ENCODE measurements at places on chromosomes 16 and 17.

GRCh38 chr16:8098947-8099512 lies 491.3 kb downstream of the TMEM114 start:
- DNase-seq: no peak

- DNase-seq: no peak
Observed at GRCh38 chr17:48047113-48047740, 932 bp upstream of the NFE2L1 start.

DNA sequence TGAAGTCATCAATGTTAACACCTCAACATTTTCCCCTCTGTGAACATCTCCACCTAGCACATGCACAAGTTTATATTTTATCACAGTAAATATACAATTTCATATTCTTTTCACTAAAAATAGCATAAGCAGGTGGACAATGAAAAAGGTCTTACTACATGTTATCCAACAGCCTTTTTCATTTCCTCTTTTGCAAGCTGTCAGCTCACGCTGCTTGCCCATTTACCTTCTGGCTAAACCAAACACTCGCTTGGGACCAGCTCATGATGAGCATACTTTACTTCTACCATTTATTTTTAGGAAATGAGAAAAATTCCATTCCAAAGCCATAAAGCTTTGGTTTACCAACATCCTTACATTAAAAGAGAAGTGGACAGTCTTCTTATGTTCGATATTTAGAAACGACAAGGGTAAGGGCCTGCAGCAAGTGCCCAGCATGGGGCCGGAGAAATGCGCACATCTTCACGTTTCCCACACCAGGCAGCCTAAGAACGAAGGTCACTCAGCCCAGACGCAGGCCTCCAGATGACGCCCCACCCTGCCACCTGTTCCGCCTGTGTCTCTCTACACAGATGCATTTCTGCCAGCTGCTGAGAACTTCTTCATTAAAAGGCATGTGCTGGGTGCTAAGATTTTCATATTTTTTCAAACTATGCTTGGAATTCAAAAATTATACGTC lies 13.9 kb downstream of the SNN start:
- no peak for DNase-seq

GRCh38 chr16:84117494-84117843 lies 727 bp upstream of the MBTPS1 start:
- DNase-seq: peak; percentile 54

DNA sequence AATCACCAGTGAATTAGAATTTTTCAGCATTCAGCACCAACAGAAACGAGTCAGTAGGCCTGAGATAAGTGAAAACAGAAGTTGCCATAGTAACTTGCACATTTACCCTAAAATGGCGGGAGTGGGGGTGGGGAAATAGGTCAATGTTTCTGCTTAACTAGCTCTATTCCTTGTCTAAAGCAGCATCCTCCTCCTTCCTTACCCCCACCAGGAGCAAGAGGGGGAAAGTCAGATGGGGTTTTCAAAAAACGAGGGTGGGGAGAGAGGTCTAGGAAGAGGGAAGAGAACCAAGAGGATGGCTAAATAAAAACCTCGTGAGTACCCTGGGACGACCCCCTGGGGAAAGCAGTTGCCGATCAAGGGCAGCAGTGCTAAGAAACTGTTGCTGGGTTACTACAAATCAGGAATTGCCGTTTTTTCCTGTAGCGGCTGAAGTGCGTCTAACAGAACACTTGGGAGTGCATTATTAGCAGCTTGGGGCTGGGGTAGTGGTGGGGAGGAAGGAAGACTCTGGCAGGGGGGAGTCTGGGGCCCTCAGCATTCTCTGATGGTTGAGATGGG lies 34.4 kb upstream of the MNT start:
- no peak for DNase-seq

Data from CD8-positive, alpha-beta T cell (primary cell).